ENCODE measurements at places on chromosomes 6 and 20.

- no peak for DNase-seq
Observed at GRCh38 chr20:58753922-58754551, 61.4 kb downstream of the NPEPL1 start.

DNA sequence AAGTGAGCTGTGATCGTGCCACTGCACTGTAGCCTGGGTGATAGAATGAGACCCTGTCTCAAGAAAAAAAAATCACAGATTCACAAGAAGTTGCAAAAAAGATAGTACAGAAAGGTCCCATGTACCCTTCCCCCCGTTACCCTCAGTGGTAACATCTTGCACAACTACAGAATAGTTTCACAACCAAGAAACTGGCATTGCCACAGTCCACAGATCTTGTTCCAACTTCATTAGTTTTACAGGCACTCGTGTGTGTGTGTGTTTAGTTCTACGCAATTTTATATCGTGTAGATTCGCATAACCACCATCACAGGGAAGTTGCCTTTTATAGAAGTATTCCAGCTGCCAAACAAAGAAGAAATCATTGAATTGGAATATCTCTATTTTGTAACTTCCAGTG, 19.1 kb downstream of the SPATA2 start:
- no peak for DNase-seq

DNA sequence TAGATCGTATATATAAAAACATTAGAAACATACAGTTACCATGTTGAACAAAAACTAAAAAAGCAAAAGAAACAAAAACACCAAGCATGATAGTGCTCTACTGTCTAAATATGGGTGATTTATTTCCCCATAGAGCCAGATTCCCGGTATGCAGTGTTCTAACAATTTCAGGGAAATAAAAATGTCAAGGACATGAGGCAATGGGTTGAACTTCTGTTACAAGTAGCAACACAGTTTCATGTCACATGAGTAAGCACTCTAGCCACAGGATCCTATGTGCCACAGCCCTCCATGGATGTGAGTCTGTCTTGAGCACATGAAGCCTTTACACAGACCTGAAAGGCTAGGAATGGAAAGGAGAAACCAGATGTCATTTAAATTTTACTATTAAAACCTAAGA, 96.0 kb downstream of the MAP3K5 start:
- no peak for DNase-seq

GRCh38 chr6:11366183-11366933, 133.9 kb upstream of the NEDD9 start:
- peak; percentile 45 for DNase-seq

- DNase-seq = no peak
Observed at GRCh38 chr6:5962794-5963193, 43.9 kb downstream of the NRN1 start.

GRCh38 chr6:41942067-41942851, 651 bp upstream of the CCND3 start:
- no peak for DNase-seq

DNA sequence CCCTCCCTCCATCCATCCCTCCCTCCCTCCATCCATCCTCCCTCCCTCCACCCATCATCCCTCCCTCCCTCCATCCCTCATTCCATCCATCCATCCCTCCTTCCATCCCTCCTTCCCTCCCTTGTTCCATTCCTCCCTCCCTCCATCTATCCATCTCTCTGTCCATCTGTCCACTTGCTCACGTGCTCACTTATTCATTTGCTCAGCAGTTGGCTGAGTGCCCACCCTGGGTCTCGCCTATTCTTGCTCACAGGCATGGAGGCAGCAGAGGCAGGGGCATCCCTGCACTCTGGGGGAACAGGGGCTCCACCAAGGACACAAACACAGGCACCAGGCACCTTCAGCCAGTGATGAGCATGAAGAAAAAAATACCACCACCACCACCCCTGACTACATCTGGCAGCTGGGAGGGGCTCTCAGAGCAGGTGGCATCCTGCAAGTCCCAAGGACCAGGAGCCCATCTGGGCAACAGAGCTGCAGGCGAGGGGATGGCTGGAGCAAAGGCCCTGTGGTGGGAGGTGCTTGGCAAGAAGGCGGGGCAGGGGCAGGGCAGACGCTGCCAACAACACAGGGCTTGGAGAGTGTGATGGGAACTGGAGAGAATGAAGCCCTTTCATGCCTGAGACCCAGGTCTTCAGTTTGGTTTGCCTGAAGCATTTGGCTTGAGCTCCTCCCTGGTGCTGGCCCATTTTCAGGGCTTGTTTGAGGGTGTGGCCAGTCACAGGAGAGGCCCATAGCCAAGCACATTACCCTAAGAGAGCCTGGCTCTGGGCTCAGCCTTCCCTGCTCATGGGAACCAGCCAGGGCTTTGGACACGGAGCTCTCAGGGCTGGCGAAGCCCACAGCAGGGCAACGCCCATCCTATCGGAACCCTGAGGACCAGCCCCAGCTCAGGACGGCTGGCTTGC, 40.2 kb upstream of the MRGBP start:
- DNase-seq = no peak

GRCh38 chr6:81977486-81977885, 225.0 kb upstream of the TENT5A start:
- DNase-seq = no peak

DNA sequence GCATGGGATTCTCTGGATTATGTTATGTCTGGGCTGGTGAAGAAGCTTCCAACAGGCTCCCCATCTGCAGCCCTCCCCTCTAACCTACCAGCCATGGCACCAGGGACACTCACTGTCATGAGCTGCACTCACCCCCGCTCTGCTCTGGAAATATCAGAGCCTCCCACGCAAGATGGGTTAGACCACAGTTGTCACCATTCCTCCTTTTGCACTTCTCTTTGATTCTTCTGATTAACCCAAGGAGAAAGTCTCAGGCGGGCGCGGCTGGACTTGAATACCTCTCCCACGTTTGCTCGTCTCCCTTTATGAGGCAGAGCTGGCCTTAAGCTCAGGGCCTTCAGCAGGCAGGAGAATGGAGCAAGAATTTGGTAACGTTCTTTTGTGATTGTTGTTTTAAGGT, 128.1 kb downstream of the CEBPB start:
- DNase-seq = no peak

- no peak for DNase-seq
Observed at GRCh38 chr6:157669747-157670216, 153.3 kb upstream of the SNX9 start.

- DNase-seq = no peak
Observed at GRCh38 chr20:50062006-50062838, 50.7 kb downstream of the UBE2V1 start.

- DNase-seq = no peak
Observed at GRCh38 chr6:155782320-155782731, 326.7 kb upstream of the NOX3 start.

GRCh38 chr6:38750968-38751615, 36.0 kb downstream of the DNAH8 start:
- DNase-seq = no peak

DNA sequence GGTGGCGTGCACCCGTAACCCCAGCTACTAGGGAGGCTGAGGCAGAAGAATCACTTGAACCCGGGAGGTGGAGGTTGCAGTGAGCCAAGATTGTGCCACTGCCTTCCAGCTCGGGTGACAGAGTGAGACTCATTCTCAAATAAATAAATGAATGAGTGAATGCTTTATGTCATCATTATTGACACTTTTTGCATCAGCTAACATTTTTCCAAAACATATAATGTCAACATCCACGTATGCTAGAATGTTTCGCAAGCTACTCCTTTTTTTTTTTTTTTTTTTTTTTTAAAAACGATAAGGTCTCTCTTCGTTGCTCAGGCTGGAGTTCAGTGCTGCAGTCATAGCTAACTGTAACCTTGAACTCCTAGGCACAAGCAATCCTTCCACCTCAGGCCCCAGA, 72.2 kb downstream of the SENP6 start:
- DNase-seq = no peak

DNA sequence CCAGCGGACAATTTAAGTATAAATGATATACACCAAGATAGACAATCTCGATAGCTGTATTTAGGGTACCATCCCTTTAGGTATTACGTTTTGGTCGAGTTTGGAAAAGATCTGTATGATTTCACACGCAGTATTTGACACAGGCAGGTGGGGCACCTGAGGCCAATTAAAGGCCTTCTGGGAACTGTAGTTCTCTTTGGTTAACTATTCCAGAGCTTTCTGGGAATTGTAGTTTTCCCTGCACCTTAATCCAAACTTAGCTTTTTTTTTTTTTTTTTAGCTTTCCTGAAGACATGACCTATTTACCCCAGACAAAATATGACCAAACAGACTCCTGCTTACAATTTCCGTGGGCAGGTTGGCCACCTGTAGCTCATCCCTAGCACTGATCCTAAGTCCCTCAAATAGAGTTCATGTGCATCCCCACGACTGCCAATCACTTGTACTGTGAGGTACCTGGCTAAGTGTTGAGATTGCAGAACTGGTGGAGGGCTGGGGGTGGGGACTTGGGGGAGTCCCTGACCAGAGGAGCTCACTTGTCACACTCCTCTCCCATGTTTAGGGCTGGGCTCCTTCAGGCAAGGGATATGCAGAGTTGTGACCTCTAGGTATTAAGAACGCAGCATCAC, 999 bp upstream of the EHMT2 start:
- DNase-seq = no peak

GRCh38 chr6:127272576-127272975, 5.9 kb downstream of the RNF146 start:
- no peak for DNase-seq

DNA sequence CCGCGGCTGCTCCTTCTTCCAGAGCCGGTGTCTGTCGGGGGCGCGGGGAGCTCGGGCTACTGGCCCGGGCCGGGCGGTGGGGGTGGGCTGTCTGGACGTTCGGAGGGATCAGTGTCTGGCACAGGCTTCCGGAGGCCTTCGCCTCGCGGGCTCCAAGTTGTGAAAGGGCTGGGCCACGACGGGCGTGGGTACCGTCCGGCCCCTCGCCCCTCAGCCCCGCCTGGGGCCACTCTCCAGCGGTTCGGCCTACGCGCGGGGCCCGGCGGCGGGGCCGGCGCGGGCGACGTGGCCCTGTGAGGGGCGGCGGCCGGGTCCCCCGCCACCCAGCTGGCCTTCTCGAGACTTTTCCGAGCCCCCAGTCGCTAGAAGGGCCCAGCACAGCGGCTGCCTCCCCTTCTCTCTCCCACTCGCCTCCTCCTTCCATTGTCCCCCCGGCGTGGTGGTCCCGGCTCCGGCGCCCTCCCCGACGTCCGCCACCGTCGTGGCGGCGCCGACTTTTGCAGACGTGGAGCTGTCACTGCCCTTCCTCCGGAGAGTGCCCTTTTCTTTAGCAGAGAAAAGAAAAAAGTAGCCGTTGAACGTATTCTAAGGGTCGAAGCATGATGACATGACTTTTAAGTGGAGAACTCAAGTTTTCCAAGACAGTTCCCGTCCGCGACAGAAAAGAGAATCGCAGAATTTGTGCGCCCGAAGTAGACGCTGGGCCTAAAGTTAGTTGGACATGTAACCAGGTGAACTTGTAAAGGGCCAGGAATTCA, 571 bp downstream of the ITCH start:
- DNase-seq = no peak

DNA sequence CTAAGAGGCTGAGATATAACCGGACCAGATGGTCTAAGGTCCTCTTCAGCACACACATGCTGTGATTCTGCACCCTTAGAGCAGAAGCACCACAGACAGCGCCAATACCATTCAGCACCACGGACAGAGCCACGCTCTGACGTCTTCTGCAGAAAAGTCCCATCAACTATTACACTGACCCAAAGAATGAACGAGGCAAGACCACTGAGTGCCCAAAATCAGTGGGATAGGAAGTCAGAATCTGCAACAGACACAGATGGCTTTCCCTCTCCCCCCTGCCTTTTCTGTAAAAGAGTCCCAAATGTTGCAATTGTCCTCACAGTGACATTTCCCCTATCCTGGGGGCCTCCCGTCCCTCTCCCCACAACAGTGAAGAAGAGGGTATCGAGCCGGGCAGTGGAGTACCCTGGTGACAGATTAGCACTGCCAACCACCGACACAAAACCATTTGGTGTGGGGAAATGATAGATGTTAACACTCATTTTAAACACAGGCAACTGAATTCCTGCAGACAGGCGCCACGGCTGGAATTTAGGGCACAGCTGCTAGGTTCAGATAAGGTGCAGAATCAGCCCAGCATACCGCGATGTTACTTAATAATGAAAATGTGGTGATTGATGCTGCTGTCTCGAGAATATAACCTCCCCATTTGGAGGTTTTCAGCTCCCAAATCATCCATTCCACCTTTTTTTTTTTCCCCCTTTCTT, 66.6 kb upstream of the CTNNBL1 start:
- no peak for DNase-seq

DNA sequence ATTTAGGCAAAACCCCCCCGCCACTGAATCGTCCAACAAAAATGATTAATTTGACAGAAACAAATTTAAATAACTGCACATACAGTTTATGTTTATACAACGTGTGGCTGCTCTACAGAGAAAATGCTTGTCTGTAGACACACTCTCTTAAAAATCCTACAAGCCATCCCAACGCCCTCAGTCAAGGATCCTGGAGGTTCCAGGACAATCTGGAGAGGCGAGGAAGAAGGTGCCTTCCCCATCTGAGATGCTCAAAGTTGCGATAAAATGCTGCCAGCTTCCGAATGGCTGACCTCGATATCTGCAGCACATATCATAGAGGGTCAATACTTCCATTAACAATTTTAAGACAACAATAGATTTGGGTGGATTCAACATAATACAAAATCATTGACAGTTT, 25.3 kb downstream of the ZNF217 start:
- DNase-seq = no peak

All from activated T-helper 9 cell treated with anti-CD3 and anti-CD28 coated beads, Interleukin-2, amount 50 U/mL, for 16 hours (primary cell).